ENCODE measurements at places on chromosomes 2 and 18.

DNA sequence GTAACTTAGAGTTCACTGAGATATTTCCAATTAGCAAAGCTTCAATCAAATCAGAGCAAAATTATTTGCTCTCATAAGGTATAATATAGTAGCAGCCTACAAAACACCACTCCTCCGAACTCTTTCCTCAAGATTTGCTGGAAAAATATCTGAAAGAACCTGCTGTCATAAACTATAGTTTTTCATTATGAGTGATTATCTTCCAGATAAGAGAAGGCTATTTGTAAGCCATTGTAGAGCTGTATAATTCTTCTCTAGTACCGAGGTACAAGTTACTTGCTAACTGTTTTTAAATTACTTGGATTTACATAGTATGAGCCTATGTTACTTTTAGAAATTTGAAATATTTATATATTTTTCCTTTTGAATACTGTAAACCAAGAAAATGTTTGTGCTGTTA, 2.1 kb downstream of the NDC80 start:
- no peak for DNase-seq

GRCh38 chr2:85314884-85315242, 12.9 kb downstream of the TGOLN2 start:
- no peak for DNase-seq

GRCh38 chr18:33699372-33699771, 121.4 kb downstream of the ASXL3 start:
- DNase-seq: no peak

- DNase-seq: no peak
These were observed 297.5 kb upstream of the CRIM1 start for GRCh38 chr2:36058076-36058475.

DNA sequence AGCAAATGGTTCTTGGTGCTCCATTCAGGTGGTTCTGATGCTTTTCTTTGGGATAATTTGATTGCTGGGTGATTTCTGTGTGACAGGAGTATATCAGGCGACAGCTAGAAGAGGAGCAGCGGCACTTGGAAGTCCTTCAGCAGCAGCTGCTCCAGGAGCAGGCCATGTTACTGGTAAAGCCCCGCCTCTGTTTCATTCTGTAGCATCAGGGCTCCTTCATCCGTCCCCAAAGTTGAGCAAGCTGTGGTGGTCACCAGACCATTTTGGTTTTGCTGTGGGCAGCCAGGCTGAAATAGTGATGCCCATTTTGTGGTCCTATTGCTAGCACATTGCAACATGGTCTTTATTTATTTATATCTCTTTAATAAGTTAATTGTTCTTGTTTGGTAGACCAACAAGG, 132.8 kb upstream of the IL1R2 start:
- no peak for DNase-seq

DNA sequence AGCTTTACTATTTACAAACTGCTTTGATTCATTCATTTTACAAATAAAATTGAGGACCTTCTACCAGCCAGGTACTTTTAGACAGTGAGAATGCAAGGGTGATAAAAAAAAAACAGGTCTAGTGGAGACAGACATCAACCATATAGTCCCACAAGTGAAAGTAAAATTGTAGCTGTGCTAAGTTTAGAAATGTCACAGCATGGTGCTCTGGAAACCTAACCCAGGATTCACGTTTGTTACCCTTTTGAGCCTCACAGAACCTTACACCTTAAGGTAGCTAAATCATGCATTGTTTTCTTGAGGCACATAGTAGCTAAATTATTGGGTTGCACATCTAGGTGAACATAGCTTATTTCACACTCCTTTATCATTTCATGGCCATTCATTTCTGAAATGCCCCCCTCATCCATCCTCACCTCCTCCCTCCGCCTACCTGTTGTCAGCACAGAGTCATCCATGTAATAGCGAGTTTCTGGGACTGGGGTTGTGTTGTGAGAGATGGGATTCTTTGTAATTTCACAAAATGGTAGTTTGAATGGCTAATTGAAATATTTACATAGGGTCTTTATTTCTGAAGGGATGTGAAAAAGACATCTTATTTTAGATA, 7.1 kb downstream of the MTA3 start:
- DNase-seq: no peak

DNA sequence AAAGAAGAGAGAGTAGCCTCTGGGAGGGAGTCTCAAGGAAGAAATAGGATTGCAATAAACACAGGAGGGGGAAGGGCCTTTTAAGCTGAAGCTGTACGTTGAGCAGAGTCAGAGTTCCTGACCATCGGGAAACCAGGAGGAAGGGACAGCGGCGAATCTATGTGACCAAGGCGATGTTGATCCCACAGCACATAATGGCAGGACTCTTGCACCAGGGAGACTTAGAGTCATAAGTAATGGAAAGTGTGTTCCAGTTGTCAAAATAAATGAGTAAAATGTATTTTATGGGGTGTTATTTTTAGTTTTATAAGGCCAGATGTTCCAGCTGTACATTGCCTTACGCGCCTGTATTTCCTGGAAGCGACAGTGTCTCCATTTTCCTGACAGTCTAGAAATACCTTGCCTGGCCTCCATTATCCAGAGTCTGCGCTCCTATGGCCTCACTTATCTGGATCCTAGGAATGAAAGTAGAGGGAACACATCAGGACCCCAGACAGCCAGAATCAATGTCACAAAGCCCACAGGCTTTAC, 152.8 kb upstream of the COPS8 start:
- DNase-seq: no peak

DNA sequence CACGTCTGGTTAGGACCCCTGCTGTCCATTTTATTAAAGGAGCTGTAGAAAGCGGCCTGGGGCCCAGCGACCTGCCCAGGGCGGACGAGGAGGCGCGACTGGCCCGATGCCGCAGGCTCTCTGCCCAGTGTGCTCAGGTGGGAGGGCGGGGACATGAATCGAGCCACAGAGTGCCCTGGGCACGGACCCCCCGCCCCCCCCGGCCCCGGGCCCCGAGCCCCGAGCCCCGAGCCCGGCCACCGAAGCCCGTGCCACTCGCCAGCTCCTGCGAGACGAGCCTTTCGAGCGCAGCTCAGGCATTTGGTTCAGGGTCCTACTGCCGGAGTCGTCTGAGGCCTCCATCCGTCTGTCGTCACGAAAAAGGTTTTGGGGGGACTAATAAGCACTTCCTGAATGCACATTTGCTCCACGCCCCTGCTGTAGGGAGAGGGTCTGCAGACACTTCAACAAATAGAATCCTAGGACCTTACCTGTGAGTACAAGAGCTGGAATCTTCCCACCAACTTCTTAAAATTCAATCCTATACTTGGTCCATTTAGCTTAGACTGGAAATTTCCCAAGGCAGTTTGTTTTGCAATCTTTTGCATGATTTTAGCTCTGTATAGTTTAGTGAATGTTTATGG, 602 bp upstream of the ADAM17 start:
- DNase-seq: no peak

DNA sequence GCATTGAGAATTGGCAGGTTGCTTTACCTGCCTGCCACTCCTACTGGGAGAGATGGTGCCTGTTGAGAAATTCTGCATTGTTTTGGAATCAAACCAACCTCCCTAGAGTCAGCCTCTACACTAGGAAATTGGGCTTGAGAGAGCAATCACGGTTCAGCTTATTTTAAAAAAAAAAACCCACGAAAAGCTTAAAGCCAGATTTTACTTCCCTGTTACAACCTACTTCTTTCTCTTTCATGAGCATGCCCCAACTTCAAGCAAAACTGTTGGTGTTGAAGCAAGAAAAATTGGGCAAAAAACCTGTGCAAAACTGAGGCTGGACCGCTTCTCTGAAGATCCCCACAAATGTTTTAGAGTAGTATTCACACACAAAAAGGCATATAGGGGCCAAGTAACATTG, 134.6 kb upstream of the ZEB2 start:
- no peak for DNase-seq

DNA sequence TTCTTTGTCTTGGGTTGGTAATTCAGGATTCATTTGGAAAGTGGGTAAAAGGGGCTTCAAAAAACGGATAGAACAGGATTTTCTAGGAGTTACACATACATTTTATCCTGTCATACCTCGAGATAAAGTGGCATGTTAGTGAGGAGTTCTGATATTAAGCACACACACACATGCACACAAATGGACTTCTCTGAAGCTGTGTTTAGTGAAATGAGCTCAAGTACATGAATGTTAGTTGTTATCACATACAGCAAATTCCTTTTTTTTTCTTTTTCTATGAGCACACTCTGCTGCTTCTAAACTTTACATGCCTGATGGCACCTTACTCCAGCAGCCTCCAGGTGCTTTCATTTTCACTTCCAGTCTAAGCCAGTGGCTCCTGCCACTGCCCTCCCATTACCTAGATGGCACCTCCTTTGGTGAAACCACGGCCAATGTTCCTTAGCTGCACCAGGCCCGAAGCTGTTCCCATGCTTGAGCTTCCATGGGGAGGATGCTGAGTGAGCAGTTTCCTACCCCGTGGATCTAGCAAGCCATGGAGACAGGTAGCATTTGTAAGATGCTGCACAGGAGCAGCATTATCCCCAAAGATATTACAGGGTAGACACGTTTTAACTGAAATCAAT, 49.7 kb downstream of the STAT1 start:
- DNase-seq: no peak

GRCh38 chr2:20692081-20692480, 25.1 kb downstream of the GDF7 start:
- no peak for DNase-seq

DNA sequence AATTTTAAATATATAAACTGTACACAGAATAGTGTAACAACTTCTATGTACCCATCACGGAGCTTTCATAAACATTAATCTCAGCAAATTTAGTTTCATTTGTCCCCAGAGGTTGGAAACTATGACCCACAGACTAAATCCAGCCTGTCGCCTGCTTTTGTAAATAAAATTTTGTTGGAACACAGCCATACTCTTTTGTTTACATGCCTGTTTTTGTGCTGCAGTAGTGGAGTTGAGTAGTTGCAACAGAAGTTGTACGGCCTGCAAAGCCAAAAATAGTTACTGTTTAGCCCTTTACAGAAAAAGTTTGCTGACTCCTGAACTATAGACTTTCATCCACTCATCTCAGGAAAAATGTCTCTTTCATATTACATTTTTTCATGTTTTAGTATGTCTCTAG, 39.8 kb downstream of the RBM45 start:
- peak; percentile 41 for DNase-seq

- DNase-seq: peak; percentile 71
These were observed 30.8 kb upstream of the PUM2 start for GRCh38 chr2:20381457-20381856.

DNA sequence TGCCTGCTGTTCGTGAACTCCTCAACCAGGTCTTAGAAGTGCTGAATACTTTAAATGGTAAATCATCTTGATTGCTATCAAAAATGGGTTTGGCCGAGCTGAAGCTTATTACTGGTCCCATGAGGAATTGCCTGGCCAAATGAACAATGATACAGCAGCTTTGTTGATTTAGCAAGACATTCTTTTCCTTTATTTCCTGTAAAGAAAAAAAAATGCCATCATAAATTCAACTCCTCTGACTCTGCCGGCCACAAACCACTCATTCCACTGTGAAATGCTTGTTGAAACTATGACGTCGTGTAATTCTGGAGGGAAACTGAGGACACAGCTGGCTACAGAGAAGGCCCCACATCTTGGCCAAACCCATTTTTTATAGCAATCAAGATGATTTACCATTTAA, 74.2 kb upstream of the ID2 start:
- DNase-seq: no peak

- DNase-seq: no peak
These were observed 34.3 kb downstream of the PXDN start for GRCh38 chr2:1709946-1710560.

DNA sequence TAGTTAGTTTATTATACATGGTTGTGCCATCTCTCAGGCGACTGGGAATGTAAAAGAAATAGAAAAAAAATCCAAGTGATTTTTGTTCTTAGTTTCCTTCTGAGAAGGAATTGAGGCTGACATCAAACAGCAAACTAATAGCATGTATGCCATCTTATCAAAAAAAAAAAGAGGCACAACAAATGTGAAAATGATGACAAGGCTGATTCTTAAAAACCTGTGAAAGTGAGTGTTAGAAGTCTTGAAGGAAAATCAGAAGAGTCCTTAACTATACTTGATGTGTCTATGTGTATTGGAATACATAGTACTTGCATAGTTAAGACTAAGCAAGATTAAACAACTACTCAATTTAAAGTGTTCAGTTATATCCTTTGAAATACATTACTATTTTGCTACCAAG, 161.0 kb downstream of the CCDC85A start:
- no peak for DNase-seq

DNA sequence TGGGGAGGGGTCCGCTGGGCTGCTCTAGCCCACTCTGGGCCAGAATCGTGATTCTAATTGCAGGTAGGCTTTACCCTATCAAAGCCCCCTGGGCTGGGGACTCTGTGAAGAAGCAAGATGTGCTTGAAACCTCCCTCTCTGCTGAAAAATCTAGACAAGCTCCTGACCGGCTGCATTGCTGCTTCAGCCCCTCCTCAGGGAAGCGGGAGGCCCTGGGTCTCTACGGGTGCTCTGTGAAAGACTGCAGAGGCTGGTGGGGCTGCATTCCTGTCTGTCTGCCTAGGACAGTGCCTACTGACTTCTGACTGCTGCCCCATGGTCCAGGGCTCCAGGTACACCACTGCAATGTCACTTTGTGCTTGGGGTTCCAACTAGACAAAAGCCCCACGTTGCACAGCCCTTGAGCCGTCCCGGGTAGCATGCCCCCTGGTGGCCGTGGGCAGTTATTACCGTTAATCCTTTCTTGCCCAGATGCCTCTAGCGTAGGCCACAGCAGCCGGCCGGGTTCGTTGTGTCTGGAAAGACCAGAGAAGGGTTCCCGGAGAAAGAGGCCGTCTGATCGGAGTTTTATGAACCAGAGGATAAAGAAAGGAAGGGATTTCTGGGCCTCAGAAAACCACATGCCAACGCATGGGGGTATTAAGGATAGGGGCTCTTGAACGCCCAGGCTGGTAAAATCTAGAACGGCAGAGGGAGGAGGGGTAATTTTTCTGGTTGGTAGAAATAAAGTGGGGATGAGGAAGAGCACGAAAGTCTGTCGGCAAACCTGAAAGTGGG, 15.9 kb upstream of the C1QL2 start:
- DNase-seq: no peak

DNA sequence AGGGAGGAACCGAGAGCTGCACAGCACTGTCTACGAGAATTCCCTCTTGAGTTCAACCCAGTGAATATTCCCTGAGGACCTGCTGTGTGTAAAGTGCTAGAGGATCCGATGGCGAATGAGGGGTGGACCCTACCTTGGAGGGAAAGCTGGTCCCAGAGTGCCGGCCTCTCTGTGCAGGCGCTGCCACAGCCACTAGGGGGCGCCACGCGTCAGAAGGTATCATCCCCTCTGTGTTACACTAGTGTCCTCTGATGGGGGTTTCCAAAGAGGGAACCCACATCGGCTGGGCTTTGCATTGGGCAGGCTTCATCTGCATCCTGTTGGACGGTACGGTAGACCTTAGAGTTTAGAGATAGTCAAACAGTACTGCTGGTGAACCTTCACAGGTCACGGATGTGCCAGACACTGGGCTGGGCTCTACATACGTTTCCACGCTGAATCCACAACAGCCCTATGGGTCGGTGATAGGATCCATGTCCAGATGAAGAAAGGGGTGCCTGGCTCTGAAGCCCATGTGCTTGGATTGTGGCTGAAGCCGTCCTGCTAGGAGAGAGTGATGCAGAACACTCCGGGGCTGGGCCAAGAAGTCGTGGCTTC, 39.0 kb downstream of the COA5 start:
- no peak for DNase-seq

All from DMS79 (cell line).